ENCODE measurements at places on chromosomes 4 and X.

DNA sequence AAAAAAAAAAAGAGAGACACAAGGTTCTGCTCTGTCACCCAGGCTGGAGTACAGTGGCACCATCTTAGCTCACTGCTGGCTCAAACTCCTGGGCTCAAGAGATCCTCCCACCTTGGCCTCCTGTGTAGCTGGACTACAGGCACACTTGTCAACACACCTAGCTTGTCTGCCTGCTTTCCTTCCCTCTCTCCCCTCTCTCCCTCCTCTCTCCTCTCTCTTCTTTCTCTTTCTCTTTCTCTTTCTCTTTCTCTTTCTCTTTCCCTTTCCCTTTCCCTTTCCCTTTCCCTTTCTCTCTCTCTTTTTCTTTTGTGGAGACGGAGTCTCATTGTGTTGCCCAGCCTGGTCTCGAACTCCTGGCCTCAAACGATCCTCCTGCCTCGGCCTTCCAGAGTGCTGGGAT, 132.1 kb downstream of the DIPK2B start:
- DNase-seq = no peak

DNA sequence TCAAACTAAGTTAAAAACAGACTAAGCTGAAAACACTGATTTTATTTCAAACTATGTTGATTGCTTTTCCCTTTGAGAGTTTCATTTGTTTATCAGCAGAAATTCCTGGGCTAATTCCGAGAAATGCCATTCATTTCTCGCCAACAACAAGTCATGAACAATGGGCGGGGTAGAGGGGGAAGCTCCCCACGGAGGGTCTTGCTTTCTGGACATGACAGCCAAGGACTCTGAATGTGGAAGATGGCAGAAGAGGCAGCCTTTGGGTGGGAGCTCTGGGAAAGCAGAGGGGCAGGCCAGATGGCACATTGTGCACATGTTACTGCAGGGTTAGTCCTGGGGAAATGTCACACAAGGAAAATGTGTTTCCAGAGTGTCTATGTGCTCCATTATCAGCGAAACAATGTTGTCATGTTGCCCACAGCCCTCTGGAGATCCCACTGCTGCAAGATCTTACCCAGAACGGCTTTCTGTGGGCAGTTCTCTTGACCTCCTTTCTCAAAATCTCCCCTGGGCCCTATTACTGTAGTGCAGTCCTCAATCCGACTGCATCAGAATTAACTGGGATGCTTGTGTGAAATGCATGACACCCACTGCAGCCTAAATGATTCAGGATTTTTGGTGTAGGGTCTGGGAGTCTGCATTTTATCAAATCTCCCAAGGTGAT, 45.0 kb downstream of the CHRDL1 start:
- DNase-seq = no peak

GRCh38 chr4:152309418-152309817, 226.5 kb downstream of the FBXW7 start:
- no peak for DNase-seq

DNA sequence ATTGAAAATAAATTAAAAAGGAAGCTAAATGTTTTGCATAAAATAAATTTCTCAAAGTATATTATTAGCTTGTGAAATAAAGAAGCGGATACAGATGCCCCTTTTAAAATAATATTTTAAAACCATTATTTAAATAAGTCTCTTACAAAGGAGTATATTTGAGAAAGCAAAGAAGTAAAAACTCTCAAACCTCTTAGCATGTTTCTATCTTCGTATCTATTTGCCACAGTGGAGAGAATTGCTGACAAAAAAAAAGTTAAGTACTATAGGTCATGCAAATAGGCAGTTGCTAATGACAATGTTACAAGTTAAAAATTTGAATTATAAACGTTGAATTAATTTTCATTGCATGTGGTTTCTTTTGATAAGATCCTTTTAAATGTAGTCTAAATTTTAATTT, 44.5 kb upstream of the PDGFRA start:
- DNase-seq = no peak

DNA sequence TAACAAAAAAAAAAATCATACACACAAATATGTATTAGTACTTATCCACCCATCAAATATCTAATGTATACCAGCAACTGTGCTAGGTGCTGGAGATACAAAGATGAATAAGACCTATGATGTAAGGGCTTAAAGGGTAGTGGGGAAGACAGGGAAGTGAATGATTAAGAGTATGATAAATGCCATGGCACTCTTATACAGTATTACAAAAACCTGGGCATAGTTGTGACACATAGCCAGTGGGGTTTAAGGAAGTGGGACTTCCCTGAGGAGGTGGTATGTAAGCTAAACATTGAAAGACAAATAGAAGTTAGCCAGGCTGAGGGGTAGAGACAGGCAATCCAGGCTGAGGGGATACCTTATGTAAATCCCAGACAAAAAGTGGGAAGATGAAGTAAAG, 23.5 kb downstream of the CHM start:
- no peak for DNase-seq

GRCh38 chr4:2809610-2810180, 16.8 kb downstream of the SH3BP2 start:
- no peak for DNase-seq

DNA sequence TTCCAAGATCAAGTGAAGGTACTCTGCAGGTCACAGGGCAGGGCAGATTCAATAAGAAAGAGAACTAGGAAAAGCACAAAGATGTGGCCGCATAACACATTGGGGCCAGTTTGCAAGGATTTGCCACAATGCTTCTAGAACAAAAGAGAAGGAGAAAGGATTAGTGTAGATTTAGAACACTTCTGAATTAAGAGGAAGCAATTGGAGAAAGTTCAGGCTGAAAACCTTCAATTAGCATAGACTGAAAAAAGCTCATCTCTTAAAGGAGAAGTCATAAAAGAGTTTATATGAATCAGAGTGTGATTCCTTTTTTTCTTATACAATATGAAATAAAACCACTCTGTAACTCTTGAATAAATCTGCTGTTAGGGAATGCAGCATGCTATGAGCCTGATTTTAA, 215.6 kb upstream of the FAT1 start:
- DNase-seq = no peak

GRCh38 chr4:41538887-41539498, 1.0 kb downstream of the LIMCH1 start:
- no peak for DNase-seq

- no peak for DNase-seq
These were observed 3.7 kb downstream of the MMRN1 start for GRCh38 chr4:89898304-89898716.

- no peak for DNase-seq
These were observed 165.9 kb upstream of the HHIP start for GRCh38 chr4:144480068-144480467.

- DNase-seq = no peak
These were observed 1224.3 kb upstream of the TENM3 start for GRCh38 chr4:181018913-181019312.

GRCh38 chr4:142128529-142128928, 492.1 kb downstream of the IL15 start:
- no peak for DNase-seq

DNA sequence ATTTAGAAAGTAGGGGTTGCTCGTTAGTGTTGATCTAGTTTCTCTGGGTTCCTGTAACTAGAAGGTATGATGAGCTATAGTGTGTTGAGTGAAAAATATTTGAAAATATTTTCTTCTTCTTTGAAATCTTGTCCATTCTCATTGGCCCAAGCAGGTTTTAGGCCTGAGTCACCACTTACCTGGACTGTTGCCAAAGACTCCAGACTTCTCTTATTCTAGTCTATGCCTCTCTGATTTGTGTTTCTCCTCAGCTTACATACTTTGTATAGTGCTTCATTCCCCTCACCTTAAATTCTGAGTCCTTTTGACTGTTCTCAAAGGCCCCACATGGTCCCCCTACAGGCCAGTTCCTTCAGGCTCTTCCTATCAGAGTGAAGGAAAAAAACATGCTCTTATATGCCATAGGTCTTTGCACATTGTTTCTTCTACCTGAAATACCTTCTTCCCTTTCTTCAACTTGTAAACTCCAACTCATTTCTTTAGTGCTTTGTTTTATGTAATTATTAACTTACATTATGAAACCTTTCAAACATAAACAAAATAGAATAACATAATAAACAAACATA, 258.2 kb downstream of the PPP1R2C start:
- DNase-seq = no peak

GRCh38 chrX:120334603-120335002, 23.3 kb upstream of the TMEM255A start:
- DNase-seq = no peak
